Activated CD4-positive, alpha-beta T cell treated with anti-CD3 and anti-CD28 coated beads for 48 hours (primary cell): ENCODE measurements at places on chromosomes 3 and 15.

DNA sequence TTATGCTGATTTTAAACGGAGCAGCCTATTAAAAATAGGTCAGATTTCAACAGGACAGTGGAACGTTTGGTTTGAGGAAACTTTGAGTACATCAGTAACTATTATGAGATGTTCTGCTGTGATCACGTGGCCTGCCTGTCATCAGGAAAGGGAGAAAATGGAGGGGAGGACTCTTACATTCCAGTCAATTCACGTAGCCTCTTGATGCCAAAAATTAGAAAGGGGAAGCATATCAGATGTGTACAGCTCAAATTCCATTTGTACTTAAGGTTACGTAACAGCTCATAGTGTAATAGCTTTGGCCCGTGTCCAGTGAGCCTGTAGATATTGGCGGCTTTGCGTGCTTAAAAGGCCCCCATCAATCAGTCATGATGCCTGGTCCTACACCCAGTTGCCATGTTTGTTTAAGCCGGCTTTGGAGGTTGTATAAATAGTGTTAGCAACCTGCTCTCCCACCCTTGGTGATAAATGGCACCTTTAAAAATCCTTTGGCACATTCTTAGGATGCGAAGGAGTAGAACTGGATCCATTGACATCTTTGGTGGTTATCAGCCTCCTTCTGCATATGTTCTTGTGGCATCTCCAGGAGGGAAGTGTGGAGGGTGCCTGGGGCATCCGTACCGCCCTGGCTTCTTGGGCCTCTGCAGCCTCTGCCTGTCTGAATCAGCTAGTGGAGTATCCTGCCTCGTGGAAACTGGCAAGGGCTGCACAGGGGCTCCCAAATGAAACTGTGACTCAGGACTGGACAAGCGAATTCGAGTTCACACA is 163.9 kb downstream of the THSD4 start:
- DNase-seq: no peak

DNA sequence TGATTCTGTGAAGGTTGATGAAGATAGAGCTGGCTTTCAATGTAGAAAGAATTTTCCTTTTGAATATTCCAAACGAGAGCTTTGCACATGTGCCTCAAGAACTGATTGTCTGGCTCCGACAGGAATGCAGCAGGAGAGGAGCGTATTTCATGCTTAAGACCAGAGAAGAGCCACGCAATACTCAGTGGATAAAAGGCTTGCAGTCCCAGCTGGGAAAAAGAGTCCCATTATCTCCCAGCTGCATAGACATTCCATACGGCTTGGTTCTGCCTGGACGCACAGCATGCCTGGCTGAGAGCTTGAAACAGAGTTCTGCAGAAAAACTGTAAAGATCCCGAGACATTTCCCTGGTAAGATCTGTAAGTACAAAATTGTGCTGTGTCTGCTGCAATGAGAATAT is at the start of gene CNTN6:
Gene CNTN6 (plus strand): TSS at position 254 of the 400 bp plus-strand sequence. CDS start 54,985 bp downstream, outside the sequence.
- no peak for DNase-seq

DNA sequence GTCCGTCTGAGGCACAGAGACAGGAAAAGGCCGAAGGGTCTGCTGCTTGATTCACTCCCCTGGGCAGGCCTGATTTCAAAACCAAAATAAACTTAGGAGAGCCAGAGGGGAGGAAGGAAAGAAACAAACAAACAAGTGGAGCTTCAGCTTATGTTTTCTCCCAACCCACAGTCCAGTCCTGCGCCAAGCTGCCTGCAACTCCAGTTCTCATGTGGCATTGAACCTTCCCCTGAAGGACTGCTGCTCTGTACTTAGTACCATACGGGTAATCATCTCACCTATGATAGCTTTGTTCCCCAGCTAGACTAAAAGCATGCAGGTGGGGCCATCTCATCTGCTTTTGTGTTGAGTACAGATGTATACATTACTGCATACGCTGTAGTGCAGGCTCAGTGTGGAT is 236.4 kb downstream of the THRB start:
- DNase-seq: no peak

DNA sequence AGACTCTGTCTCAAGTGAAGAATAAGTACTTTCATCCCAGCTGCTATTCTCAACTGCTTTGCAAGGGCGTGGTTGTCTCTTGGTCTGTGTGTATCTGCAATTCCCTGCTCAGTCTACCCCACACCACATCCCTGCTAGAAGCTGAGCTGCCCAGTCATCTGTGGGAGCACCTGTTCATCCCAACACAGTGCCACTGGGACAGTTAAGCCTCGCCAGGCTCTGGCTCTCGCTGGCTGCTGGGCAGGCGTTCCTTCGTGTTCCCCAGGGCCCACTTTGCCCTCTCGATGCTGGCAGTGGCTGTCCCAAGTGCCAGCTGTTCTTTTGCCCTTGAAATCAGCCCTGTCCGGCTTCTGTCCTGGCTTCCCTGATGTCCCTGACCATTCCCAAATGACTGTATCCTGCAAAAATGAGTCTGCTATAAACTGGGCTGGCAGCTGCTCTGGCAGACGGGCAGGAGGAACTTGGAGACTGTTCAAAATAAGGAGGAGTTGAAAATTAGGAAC is 91.6 kb upstream of the KLHL25 start:
- no peak for DNase-seq

GRCh38 chr15:67300266-67301025 is 45.9 kb downstream of the IQCH start:
- DNase-seq: no peak

DNA sequence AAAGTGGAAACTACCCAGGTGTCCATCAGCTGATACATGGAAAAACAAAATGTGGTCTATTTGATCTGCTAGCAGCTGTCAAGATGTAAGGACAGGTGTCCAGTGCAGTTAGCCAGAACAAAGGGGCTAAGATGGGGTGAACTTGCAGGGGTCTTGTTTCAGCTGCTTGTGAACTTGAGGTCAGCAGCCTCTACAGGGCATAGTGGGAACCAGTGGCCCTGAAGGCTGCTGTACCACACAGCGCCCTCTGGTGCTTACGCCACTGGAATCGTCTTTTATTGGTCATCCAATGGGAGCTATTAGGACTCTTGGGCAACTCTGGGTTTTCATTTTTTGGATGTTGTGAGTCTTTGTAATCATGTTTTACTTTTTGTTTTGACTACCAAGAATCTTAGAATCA is 62.2 kb upstream of the CTSH start:
- peak; percentile 54 for DNase-seq

- no peak for DNase-seq
These were observed 229.4 kb downstream of the CD47 start for GRCh38 chr3:107861422-107861821.

- no peak for DNase-seq
These were observed 28.6 kb upstream of the SEMA3F start for GRCh38 chr3:50126287-50127211.

GRCh38 chr3:129809297-129809696 is 84.2 kb downstream of the TMCC1 start:
- no peak for DNase-seq

GRCh38 chr15:53397041-53397616 is 362.3 kb downstream of the WDR72 start:
- DNase-seq: no peak

DNA sequence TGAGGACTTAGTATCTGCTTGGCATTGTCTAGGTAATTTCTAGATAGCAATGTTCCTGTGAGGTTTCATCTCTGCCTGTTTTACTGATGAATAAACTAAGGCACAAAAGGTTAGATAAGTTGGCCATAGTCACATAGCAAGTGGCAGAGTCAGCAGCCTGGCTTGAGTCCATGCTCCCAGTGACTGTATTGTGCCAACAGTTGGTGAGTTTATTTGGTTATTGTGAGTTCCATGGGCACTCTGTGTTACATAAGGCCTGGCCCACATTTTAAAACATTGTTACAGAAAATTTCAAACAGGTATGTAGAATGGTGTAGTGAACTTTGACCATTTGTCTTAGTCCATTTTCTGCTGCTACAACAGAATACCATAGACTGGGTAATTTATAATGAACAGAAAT is 15.2 kb downstream of the MCM2 start:
- no peak for DNase-seq

- DNase-seq: no peak
These were observed 4.4 kb upstream of the BAHD1 start for GRCh38 chr15:40436116-40436891.

- no peak for DNase-seq
These were observed 392.8 kb upstream of the WNT5A start for GRCh38 chr3:55879901-55880331.

DNA sequence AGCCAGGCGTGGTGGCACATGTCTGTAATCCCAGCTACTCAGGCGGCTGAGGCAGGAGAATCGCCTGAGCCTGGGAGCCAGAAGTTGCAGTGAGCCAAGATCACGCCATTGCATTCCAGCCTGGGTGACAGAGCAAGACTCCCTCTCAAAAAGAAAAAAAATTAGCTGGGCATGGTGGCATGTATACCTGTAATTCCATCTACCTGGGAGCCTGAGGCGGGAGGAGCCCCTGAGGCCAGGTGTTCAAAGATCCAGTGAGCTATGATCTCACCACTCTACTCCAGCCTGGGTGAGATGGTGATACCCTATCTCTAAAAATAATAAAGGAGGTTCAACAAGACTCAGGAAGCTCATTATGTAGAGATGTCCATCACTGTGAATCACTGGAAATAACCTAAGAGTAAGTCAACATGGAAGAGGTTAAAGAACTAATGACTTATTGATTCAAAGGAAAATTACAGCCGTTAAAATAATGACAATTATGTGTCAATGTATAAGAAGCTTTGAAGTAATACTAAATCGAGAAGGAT is 19.8 kb upstream of the RAB7A start:
- DNase-seq: no peak

GRCh38 chr3:113981803-113982202 is 34.0 kb downstream of the ZDHHC23 start:
- no peak for DNase-seq

DNA sequence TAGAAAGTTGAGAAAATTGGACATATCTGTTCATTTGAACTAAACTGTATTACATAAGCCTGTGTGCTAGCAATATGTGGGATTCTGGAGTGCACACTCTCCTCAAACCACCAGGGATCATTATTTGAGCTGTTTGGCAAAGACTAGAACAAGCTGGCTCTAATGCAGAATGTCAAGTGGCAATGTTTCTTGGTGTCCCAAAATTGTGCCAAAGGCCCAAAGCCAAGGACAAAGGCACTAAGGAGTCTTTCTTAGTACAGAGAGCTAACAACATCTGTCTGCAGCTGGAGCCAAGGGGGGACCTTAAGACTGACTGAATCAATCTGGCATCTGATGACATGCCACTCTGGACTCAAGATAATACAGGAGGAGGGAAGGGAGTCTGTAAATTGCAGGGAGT is 76.7 kb upstream of the STRIT1 start:
- DNase-seq: no peak

DNA sequence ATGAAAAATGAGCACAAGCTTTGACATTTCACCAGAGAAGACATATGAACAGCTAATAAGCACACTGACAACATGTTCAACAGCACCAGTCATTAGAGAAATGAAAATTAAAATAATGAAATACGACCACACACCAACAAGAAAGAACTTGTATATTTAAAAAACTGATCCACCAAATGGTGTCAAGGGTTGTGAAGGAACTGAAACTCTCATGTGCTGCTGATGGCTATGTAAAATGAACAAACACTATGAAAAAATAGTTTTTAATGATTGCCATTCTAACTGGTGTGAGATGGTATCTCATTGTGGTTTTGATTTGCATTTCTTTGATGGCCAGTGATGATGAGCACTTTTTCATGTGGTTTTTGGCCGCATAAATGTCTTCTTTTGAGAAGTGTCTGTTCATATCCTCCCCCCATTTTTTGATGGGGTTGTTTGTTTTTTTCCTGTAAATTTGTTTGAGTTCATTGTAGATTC is 193.8 kb downstream of the SCAPER start:
- DNase-seq: no peak

- no peak for DNase-seq
These were observed 13.2 kb downstream of the TNIK start for GRCh38 chr3:171446801-171447578.

DNA sequence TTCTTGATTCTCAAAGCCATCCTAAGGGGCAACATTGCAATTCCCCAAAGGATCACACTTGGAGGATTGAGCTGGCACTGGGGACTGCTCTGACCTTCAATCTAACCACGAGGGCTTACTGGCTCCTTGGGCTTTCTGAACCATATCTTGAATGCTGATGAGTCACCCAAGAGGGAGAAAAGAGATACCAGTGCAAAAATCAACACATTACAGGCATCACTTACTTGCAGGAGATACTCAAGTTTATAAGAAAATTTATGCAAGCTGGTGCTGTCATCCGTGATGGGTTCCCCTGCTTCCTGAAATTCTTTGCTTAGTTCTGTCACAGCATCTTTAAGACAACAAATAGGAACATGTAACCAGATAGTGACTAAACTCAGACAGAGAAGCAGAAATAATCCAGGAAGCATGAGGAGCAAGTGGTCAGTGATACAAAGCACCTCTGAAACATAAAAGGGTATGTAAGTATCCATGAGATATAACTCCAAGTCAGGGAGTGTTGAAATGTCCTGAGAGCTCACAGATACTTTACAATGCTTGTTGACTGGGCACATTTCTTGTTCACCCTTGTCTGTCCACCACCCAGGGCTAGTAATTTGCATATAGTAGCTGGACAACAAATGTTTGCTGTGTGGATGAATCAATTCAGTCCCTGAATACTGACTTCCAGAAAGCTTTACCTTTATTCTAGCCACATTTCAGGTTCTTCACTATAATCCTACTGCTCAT is 14.1 kb downstream of the FYCO1 start:
- DNase-seq: no peak

- DNase-seq: no peak
These were observed 406.0 kb downstream of the GAP43 start for GRCh38 chr3:116029266-116029665.

GRCh38 chr15:34684351-34684750 is 70.4 kb downstream of the GJD2 start:
- no peak for DNase-seq

DNA sequence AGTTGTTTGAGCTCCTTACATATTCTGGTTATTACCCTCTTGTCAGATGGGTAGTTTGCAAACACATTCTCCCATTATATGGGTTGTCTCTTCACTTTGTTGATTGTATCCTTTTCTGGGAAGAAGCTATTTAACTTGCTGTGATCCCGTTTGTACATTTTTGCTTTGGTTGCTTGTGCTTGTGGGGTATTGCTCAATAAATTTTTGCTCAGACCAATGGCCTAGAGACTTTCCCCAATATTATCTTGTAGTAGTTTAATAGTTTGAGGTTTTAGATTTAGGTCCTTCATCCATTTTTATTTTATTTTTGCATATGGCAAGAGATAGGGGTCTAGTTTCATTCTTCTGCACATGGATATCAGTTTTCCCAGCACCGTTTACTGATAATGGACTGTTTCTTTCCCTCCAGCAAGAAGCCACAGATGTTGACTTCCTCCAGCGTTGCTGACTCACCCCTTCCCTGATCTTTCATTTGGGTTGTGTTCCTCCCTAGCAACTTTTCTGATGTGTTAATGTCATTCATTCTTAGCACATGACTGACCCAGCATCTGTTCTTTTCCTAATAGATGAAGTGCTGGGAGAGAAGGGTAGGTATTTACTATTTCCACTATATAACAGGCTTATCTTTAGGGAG is 166.7 kb upstream of the SGO1 start:
- DNase-seq: no peak
